Cardiac fibroblast (primary cell): ENCODE measurements at places on chromosomes 2 and 18.

- DNase-seq, result peak; percentile 7
Observed at GRCh38 chr2:180604077-180604476, 376.3 kb upstream of the UBE2E3 start.

GRCh38 chr2:160432633-160433032 lies 61.0 kb downstream of the RBMS1 start:
- DNase-seq, result peak; percentile 84

- DNase-seq, result peak; percentile 33
Observed at GRCh38 chr2:109601783-109602182, 12.0 kb downstream of the SEPTIN10 start.

- DNase-seq, result no peak
Observed at GRCh38 chr18:54924948-54925347, 34.3 kb downstream of the CCDC68 start.

DNA sequence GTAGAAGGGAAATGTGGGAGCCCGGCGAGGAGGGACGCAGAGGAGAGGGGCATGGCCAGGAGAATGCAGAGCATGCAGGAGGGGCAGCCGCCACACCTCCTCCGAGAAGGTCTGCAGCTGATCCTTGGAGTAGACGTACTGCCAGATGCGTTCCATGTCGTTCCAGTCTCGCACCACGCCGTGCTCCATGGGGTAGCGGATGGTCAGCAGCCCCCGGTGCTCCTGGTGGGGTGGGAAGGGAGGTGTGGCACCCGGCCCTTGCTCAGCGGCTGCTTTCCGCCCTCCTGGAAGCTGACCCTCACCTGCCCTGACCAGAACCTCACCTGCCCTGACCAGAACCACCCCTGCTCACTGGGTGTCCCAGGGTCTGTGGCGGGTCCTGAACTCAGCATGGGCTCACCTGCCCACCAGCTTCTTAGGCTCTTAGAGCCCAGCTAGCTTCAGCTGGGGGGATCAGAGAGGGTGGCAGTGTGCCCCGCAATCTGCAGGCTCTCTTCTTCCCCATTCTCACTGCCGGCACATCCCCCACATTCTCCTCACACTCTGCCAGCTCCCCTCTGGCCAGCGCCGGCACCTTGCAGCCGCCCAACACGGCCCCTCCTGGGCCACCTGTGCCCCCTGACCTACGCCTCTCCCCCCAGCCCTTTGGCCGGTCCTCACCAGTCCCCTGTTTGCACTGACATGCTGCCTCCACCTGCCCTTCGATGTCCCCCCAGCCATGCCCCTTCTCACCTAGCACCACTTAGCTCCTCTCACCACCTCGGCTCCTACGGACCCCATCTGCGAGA lies 4.4 kb downstream of the ACTR1B start:
- DNase-seq, result no peak

DNA sequence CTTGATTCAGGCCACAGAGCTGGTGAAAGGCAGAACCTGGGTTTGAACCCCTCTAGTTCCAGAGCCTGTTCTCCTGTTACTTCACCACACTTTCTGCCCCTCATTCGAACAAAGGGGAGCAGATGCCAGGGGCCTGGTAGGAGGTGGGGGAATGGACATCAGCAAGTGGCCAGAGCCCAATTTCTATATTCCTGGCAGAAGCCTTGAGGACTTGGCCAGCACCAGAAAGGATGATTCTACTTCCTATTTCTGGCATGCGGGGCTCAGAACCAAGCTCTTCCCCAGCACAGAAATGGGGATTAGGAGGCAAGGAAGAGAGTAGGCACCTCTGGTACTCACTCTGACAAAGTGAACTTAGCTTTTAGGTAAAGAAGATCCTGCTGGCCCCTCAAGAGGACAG lies 49.3 kb downstream of the ADD2 start:
- DNase-seq, result no peak

GRCh38 chr2:157158111-157158510 lies 99.4 kb upstream of the GALNT5 start:
- peak; percentile 55 for DNase-seq

- no peak for DNase-seq
Observed at GRCh38 chr18:59159986-59160385, 20.3 kb downstream of the SEC11C start.

DNA sequence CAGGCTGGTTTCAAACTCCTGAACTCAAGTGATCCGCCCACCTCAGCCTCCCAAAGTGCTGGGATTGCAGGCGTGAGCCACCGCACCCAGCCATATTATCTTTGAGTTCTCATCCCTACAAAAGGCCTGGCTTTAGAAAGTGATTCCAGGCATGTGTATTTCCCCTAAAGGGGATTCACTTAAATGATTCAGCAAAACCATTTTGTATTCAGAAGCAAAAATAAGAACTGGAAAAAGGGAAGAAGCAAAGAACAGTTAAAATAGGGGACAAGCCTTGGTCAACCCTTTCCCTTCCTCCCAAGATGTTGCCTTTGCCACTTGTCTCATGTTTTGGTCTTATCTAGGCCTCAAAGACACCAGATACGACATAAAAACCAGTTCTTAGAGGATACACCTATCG lies 10.5 kb downstream of the TM4SF20 start:
- DNase-seq, result no peak

DNA sequence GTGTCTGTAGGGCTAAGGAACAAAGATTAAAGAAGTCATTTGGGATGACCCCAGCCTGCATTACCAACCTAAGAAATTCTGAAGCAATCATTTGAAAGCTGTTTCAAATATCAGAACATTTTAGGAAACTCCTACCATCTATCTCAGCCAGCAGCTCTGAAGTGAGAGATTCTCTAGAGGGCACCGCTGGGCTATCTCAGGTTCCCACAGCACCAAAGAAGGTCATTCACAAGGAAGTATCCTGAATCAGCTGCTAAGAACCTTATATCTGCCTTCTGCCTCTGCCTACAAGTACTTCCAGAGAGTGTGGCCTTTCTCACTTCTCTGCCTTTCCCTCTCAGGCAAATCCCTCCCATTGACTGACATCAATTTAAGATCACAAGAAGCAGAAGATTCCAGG lies 13.4 kb upstream of the EVA1A start:
- DNase-seq, result no peak

- no peak for DNase-seq
Observed at GRCh38 chr18:58057291-58057965, 13.4 kb downstream of the NEDD4L start.

- no peak for DNase-seq
Observed at GRCh38 chr2:101022221-101022620, 20.1 kb downstream of the RPL31 start.

DNA sequence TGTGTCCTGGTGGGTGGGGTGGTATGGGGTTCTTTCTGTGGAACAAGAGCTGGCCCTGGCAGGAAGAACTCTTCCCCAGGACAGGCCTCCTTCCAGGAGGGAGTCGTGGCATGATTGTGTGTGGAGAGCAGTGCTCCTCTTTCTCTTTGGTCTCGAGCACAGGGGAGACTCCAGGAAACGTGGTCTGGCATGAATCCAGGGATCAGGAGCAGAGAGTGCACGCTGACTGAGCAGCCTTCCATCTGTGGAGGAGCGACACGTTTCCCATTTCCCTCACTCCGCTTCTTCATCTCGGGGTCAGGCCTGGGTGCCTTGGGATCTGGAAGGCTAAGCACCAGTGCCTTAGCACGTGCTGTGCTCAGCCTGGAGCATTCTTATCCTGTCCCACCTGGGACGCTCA lies 132.0 kb upstream of the HDAC4 start:
- DNase-seq, result no peak

- DNase-seq, result peak; percentile 35
Observed at GRCh38 chr2:233084488-233084887, 24.3 kb downstream of the INPP5D start.

- DNase-seq, result no peak
Observed at GRCh38 chr2:105750735-105751134, 6.0 kb downstream of the NCK2 start.

DNA sequence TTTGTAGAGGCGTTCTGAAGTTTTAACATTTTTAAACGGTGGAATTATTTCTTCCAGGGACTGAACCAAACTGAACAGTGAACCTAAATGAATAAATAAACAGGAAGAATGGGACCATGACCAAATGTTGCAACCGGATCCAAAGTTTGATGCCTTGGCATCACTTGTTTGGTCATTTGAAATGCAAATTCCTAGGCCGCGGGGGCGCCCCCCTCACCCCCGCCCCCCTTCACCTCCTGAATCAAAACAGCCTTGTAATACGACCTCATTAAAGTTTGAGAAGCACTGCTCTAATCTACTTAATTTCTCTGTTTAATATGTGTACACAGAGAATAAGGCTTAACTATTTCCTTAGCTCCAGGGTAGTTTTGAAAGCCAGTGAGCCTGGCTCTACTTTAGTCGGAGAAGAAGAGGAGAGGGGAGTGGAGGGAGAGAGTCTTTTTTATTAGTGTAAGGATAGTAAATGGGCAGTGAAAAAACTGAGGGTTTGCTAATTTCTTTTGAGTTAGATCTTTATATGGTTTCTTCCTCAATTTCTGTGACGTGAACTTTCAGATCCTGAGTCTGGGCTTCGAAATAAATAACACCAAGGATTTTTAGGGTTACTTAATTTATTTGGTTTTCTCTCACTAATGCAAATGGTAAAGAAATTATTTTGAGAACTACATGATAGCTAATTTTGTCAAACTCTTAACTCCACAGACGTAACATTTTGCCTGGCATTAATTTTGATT lies 5.7 kb downstream of the C2orf80 start:
- no peak for DNase-seq

- DNase-seq, result no peak
Observed at GRCh38 chr2:30404319-30405259, 42.5 kb upstream of the LCLAT1 start.

- DNase-seq, result no peak
Observed at GRCh38 chr2:85854166-85854509, 34.7 kb downstream of the ST3GAL5 start.

DNA sequence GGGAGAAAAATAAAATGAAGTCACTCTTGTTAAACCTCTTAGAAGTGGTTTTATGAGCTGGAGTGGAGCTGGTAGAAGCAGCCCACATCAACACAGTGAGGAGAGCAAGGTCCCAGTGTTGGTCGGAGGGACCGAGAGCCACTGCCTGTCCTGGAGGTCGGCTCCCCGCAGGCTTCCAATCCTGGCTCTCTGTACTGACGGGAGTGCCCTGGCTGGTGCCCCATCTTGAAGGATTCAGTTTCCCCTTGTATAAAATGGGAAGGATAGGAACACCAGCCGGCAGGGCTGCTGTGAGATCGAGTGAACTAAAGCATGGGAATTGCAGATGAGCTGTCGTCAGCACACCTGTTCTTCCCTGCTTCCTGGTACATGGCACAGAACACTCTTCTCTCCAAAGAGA lies 104.3 kb upstream of the ID2 start:
- DNase-seq, result no peak

DNA sequence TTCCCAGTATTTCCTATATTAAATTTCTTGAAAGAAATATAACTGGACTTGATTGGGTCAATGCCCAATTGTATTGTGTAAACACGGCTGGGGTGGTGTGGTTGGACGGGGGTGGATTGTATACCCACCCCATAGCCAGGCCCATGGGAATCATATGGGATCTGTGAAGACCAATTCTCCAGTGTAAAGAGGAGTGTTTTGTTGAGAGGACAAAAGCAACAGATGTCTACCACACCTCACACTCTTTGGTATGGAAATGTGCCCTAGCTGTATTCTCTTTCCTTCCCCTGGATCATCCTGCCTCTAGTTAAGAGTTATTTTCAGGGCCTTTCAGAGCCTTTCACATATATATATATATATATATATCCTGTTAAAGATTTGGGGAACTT lies 57.5 kb upstream of the TGIF1 start:
- DNase-seq, result no peak

DNA sequence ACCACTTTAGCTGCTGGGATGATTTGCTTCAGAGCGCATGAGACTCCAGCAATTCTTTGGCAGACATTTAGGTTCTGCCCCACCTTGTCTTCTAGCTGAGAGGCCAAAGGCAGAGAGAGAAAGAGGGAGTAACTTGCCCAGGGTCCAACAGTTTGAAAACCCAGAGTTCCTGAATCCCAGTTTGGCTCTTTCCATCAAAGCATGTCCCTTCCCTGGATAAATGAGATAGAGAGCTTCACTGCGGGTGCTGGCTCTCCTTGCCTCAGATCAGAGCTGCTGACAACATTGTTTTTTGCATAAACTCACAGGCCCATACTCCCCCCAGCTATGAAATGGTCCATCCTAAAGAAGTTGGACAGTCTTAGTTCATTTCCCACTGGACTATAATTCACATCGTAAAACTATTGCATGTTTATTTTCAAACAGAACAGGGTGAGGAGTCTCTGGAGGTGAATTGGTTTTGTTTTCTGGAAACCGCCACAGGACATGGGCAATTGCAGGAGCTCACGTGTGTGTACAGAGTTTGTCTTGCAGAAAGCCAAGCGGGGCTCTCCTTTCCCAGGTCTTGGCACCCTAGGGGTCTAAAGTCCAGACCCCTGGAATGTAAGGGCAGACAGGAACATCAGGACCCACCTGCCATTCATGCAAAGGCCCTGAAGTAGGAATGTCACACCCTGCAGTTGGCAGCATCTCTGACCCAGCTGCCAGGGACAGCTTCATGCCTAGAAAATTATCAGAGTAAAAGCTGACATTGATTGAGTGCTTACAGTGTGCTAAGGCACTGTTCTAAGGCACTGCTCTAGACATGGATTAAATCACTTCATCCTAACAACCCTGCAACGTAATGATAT lies 25.0 kb upstream of the SLC14A2 start:
- peak; percentile 54 for DNase-seq

- DNase-seq, result no peak
Observed at GRCh38 chr18:67893916-67894315, 377.4 kb upstream of the DSEL start.
